ENCODE measurements at places on chromosomes 7 and 10.

- no peak for DNase-seq
Observed at GRCh38 chr10:69467928-69468750, 16.9 kb downstream of the TSPAN15 start.

- DNase-seq: peak; percentile 7
Observed at GRCh38 chr10:5551531-5552375, 27.0 kb downstream of the CALML3 start.

DNA sequence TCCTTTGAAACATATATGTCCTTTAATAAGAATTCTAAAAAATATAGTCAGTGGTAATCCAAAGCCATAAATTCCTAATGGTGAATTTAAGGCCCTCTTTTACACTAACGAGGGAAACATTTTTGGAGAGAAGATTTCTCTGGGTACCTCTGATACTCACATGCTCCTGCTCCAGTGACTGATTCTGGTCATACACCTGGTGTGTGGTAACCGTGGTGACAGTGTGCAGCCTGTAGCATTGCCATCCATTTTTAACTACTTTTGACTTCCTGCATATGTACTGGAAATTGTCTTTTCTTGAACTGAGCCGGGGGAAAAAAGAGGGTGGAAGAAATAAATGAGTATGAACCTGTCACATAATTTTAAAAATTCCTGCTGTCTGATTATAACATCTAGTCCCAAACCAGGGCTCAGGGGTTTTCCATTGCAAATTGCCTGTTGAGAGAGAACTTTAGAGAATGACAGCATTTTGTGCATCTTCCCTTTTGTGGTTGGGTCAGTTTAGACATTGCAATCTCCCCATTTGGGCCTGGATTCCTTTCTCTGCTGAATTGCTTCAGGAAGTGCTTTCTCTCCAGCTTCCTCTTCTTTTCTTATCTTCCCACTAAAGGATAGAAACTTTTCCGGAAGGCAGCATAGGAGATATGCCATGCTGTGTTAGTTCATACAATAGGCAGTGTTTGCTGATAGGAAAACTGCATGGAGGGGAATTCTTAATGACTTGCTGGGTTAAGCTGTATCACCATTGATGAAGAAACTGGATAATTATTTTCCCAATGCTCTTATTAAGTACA lies 125.5 kb downstream of the GRM3 start:
- DNase-seq: no peak

GRCh38 chr10:60003651-60004523 lies 97.5 kb upstream of the CCDC6 start:
- DNase-seq: no peak

DNA sequence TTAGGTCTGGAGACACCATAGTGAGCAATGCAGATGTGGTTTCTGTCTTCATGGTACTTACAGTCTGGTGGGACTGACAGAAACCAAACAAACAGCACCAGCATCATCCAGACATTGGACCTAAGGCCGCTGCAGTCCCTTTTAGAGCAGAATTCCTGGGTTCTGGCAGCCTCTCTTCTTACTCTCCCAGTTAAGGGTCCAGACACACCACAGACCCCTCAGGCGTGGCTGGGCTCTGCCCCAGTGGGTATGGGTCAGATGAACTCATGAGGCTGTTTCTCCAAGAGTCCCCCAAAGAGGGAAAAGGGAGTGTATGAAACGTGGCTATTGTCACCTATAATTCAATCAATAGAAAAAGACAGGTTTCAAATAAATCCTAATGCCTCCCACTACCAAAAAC lies 31.3 kb downstream of the PRLHR start:
- DNase-seq: no peak

GRCh38 chr10:76021398-76021797 lies 590.0 kb downstream of the LRMDA start:
- no peak for DNase-seq
